Activated CD4-positive, alpha-beta T cell treated with anti-CD3 and anti-CD28 coated beads, Interleukin-2, amount 10 ng/mL, durations not matched to agents 7 days and 5 days (primary cell): ENCODE measurements at places on chromosomes 12 and 14. TPM values are rescaled to one million over a fixed set of nuclear protein-coding genes. Genes with fewer than 3 reads are reported as not detected.

Gene SLC2A3
- total RNA-seq: 230 TPM

DNA sequence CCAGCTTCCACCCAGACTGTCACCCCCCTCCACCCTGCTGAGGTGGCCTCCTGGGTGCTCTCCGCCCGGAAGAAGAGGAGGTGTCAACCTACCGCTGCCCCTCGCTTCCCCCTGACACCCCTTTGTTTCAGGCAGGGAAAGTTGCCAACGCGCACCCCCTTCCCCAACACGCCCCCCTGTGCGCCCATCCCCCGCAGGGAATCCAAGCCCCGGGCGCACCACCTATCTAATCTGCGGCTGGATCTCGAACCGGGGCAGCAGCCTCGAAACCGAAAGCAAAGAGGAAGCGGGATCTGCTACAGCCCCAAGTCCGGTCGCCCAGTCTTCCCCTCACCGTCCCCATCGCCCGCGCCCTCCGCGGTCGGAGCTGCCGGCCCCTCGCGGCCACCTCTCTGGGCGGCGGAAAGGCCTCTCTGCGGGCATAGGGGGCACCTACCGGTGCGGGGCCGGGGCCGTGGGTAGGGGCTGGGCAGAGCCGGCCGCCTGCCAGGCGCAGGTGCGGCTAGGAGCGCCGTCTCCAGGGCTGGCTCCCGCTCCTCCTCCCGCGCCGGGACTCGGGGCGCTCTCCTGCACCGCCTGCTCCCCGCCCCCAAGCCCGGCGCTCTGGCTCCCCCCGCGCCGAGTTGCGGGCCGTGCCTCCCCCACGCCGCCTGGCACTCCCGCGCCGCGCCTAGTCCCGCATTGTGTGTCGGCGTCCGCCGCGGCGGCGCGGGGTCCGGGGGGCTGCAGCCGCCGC is 18.3 kb upstream of the PLEKHH1 start:
- H3K27ac ChIP-seq: peak overlapping the region; percentile 78
- no peaks in the 10 kb centered on the region for H3K36me3 ChIP-seq
- peak overlapping the region; percentile 78 for H3K4me3 ChIP-seq
- peak; percentile 63 for DNase-seq
- H3K4me1 ChIP-seq: peaks cover 20% of the 10 kb centered on the region

DNA sequence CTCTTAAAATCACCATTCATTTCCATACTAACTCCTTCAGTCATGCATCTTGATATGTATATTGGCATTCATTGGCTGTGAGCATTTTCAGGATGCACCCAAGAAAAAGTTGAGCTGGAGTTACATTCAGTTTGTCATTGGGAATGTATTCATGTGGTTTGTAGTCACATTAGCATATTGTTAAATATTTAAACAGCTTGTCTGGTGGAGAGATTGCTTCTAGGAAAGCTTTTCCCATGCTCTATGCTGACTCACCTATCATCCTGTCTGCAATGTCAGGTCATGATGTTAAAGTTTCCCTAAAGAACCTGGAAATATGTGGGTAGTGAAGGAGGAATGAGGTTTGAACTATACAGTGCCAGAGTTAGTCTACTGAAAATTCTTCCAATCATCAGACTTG is 583.6 kb downstream of the GALC start:
- no peaks in the 10 kb centered on the region for H3K4me1 ChIP-seq
- no peak overlapping the region for H3K27ac ChIP-seq
- H3K36me3 ChIP-seq: no peaks in the 10 kb centered on the region

GRCh38 chr14:69819607-69820006 is 22.6 kb upstream of the SLC10A1 start:
- H3K27ac ChIP-seq: no peak overlapping the region
- no peak for DNase-seq
- no peak overlapping the region for H3K4me3 ChIP-seq
- peaks cover 2% of the 10 kb centered on the region for H3K4me1 ChIP-seq

Gene CLMN
- 0.94 TPM for total RNA-seq

DNA sequence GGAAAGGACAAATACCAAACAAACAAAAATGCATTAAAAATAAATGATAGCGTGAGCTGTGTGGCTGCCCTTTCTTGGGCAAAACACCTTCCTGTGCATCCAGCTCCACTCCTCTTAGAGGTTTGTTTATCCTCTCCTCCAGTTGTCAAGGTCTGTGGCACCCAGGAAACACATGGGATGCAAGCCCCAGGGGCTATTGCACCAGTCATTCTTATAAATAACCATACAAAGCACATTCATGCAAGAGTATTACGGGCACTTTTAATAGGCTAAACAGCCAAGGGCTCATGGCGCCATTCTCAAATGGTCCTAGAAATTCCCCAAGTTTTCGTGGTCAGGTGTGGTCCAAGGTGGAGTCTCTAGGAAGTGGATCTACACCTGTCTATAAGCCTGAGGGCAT is 257.0 kb downstream of the DPF3 start:
- peaks cover 43% of the 10 kb centered on the region for H3K27me3 ChIP-seq
- H3K27ac ChIP-seq: no peak overlapping the region
- peaks cover 2% of the 10 kb centered on the region for H3K4me1 ChIP-seq
- DNase-seq: no peak
- H3K4me3 ChIP-seq: no peak overlapping the region

DNA sequence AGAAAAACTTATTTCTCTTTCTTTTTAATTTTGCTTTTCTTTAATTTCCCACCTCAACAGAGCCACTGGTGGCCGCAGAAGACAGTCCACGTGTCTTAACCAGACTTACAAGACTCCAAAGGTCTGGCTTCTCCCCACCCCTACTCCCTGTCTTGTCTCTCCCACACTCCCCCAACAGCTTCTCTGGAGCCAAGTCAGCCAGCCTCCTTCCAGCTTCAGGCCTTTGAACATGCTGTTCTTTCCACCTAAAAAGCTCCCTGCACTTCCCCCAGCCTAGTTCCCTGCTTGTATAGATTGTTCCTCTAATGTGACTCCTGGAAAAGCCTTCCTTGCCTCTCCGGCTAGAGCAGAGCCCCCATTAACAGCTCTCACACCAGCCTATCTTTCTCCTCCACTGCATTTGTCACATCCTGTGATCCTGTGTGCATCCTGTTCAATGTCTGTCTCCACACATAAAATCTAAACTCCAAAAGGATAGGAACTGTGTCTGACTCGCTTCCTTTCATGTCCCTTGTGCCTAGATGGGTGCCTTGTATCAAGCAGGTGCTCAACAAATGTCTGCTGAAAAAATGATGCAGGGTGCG is 7.8 kb upstream of the DYNLL1 start:
- no peak for DNase-seq
- peak overlapping the region; percentile 20 for H3K27ac ChIP-seq
- no peaks in the 10 kb centered on the region for H3K4me1 ChIP-seq
- H3K27me3 ChIP-seq: no peaks in the 10 kb centered on the region

Gene IFNG-AS1
- not detected for total RNA-seq

- no peak overlapping the region for H3K4me3 ChIP-seq
- peaks cover 9% of the 10 kb centered on the region for H3K27me3 ChIP-seq
- DNase-seq: no peak
- no peaks in the 10 kb centered on the region for H3K4me1 ChIP-seq
Measured at GRCh38 chr12:51635346-51635745, 44.3 kb downstream of the SCN8A start.

DNA sequence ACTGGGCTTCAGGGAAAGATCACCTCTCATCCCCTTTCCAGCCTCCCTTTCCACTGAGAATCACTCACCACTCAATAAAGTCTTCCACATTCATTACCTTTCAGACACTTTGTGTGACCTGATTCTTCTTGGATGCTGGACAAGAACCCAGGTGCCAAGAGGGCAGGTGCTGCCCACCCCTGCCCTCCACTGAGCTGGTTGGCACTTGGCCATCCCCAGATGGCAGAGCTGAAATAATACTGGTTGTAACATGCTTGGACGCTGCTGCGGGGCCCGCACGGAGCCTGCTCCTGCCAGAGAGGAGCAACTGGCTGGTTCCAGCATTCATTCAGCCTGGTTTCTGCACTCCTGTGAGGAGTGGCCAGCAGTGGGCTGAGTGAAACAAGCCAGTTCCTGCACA is 386.7 kb upstream of the CCDC196 start:
- H3K27me3 ChIP-seq: peaks cover 16% of the 10 kb centered on the region
- H3K27ac ChIP-seq: no peak overlapping the region
- DNase-seq: no peak
- no peak overlapping the region for H3K4me3 ChIP-seq
- peaks cover 4% of the 10 kb centered on the region for H3K4me1 ChIP-seq

- no peak overlapping the region for H3K27ac ChIP-seq
- no peak overlapping the region for H3K4me3 ChIP-seq
- peaks cover 9% of the 10 kb centered on the region for H3K4me1 ChIP-seq
- peaks cover 24% of the 10 kb centered on the region for H3K36me3 ChIP-seq
- DNase-seq: no peak
- H3K27me3 ChIP-seq: no peaks in the 10 kb centered on the region
Measured at GRCh38 chr14:39036760-39037159, 66.3 kb downstream of the SEC23A start.

Gene IGFBP6
- 0.37 TPM for total RNA-seq

GRCh38 chr12:110379197-110379596 is 24.3 kb downstream of the ANAPC7 start:
- H3K4me1 ChIP-seq: peaks cover 4% of the 10 kb centered on the region
- H3K27me3 ChIP-seq: no peaks in the 10 kb centered on the region
- DNase-seq: no peak
- H3K27ac ChIP-seq: peak overlapping the region; percentile 20

Gene GLT1D1
- total RNA-seq: 0.10 TPM

DNA sequence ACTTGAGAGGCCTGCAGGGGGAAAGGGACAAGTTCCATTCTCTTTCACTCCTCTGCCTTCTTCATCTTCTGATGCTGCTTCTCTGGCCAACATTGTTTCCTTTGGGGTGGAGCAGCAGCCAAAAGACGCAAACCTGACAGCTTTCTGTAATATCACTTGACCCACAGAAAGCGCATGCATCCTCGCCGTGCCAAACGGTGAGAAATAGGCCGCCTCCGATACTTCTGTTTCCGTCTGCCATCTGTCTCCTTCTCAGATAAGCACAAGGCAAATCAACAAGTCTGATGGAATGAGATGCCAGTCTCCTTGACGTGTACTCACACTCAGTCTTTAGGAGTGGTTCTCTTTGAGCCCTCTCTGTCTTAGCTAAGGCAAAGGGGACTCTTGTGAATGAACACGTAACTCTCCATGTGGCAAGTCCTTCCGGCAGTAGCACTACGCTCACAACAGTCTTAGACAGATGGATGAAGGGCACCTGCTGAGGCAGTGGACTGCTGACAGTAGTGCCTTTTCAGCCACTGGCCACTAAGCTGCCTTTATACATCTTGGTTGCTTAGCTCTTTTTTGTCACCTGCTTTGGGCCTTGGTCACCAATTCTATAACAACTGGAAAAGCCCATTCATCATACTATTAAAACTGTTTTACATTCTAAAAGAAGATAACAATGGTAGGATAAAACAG is 214.1 kb downstream of the FBXL14 start:
- H3K27me3 ChIP-seq: no peaks in the 10 kb centered on the region
- H3K36me3 ChIP-seq: peaks cover 4% of the 10 kb centered on the region
- DNase-seq: no peak
- H3K4me1 ChIP-seq: no peaks in the 10 kb centered on the region

GRCh38 chr12:122979001-122979907 is 1.2 kb upstream of the ARL6IP4 start:
- no peak for DNase-seq
- H3K4me3 ChIP-seq: peak overlapping the region; percentile 87
- H3K36me3 ChIP-seq: peaks cover 22% of the 10 kb centered on the region
- no peaks in the 10 kb centered on the region for H3K27me3 ChIP-seq
- H3K27ac ChIP-seq: peak overlapping the region; percentile 89
- H3K4me1 ChIP-seq: peaks cover 55% of the 10 kb centered on the region
